HS-27A (cell line): ENCODE measurements at places on chromosomes 2 and 18.
A peak's percentile ranks its signal among the peaks of the same experiment; 100 is the strongest.

DNA sequence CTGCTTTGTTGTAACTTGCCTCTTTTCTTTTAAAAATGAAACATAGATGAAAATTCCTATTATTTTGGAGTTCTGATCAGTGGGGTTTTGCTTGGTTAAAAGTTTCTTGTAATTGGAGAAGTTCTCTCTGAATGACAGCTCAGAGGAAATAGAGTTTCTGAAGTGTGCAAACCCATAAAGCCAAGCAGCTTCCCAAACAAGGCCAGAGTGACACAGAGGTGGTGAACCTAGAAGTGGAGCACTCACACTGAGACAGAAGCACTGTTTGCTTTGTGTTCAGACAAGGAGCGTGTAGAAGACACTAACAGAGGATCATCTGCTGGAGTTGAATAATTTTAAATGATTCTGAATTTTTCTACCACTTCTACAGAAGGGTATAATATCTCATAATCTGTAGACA, 49.2 kb downstream of the FBXO48 start:
- no peak for DNase-seq

GRCh38 chr2:162824304-162824703, 14.3 kb downstream of the KCNH7 start:
- DNase-seq = no peak

DNA sequence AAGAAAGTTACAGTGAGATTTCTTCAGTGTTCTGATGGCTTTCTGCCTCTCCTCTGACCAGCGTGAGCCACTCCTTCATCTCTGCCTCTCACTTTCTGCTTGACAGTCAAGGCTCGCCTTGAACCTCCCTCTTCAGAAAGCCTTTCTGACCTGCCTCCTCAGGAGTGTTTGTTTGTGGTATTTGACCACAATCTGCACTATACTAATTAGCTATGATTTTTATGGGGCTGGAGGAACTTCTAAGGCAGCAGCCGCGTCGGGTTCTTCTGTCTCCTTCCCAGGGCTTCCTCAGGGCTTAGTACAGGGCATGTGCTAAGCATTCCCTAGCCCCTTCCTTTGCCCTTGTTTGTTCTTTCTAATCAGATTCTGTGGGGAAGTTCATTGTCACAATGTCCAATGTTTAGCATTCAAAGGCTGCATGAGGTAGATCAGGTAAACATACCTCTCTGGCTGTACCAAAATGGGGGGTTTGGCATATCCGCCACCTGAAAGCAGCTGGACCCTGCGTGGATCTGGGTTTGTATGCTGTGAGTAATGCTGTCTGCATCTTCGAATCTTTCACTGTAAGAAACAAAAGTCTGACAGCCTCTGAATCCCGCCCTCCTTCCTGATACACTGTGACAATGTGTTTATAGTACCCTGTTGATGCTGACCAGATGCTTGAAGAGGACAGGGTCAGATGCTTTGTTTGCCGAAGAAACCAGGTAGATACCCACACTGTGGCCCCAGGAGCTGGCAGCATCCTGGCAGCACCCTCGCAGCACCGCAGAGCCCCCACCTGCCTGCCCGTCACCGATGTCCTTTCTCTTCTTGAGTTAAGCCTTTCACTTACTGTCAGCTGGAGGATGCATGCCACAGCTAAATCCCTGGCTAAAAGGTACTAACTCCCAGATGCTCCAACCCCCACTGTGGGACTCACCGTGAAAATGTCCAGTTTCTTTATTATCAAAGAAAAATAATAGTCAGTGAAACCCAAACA, 260.8 kb upstream of the HDAC4 start:
- DNase-seq = no peak

DNA sequence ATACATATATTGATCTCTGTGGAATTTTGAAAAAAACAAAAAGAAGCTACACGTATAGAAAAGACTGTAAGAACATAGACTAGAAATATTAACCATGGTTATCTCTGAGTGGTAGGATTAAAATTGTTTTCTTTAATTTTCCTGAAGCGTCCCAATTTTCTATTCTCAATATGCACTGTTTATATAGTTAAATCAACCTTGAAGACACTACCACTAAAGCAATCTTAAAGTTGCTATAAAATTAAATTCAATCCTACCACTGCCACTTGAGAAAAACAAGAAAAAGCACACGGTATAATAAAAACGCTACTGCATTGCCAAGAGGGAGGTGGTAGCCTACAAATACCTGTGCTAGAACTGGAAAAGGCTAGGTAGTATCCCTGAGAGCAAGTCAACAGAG, 47.2 kb downstream of the TRIP12 start:
- no peak for DNase-seq

- no peak for DNase-seq
These were observed 241.0 kb downstream of the GLI2 start for GRCh38 chr2:120976501-120977307.

GRCh38 chr2:48270209-48270608, 259.7 kb upstream of the STON1 start:
- DNase-seq = no peak

GRCh38 chr2:120231974-120232635, 8.9 kb upstream of the TMEM185B start:
- no peak for DNase-seq

- DNase-seq = no peak
These were observed 133.8 kb downstream of the EIPR1 start for GRCh38 chr2:3243804-3244203.

- DNase-seq = peak; percentile 8
These were observed 1559.3 kb upstream of the ZEB2 start for GRCh38 chr2:146079216-146079615.

GRCh38 chr2:236965021-236965840, 120.5 kb upstream of the COPS8 start:
- DNase-seq = no peak

- DNase-seq = no peak
These were observed 12.9 kb downstream of the TTL start for GRCh38 chr2:112494828-112495227.

DNA sequence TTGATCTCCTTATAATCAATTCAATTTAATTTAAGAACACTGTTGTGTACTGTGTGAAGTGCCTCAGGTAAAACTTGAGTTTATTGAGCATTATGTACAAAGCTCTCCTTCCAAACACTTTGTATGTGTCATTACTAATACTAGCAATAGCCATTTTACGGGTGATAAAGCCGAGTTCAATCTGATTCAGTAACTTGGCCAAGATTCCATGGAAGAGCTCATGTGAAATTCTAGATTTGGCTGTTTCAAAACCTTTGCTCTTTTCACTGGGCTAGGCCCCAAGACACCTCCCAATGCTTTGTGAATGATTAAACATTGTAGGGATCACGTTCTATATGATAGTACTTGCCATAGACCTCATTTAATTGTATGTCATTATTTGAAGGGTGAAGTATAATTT, 8.9 kb upstream of the NFE2L2 start:
- no peak for DNase-seq

GRCh38 chr2:186303091-186303490, 183.0 kb upstream of the ZC3H15 start:
- DNase-seq = no peak

- DNase-seq = no peak
These were observed 109.2 kb downstream of the THADA start for GRCh38 chr2:43486603-43487002.

GRCh38 chr18:56569416-56569815, 69.0 kb downstream of the TXNL1 start:
- DNase-seq = no peak

DNA sequence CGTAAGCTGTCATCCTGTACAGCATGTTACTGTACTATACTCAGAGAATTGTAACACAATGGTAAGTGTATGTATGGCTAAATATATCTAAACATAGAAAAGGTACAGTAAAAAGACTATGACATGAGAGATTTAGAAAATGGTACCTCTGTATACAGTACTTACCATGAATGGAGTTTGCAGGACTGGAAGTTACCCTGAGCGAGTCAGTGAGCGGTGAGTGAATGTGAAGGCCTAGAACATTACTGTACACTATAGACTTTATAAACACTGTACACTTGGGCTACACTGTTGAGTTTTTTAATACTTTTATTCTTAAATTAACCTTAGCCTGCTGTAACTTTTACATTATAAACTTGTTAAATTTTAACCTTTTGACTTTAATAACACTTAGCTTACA, 1.5 kb downstream of the DDX18 start:
- DNase-seq = no peak

DNA sequence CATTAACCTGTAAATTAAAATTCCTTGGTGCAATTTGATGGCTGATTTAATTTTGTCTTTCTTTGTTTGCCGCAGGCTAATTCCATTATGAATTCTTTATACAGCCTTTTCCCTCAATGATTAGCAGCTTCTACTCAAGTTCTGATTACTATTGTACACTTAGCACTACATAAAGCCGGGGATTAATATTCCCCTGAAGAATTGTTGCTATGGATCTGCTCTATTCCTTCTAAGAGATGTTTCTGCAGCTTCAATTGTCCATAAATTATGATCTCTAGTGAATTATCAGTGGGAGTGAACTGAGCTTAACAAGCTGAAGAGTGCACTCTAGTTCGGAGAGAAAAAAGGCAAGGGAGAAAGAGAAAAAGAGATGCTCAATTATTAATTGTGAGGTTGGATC, 433.7 kb upstream of the SPRED2 start:
- no peak for DNase-seq

DNA sequence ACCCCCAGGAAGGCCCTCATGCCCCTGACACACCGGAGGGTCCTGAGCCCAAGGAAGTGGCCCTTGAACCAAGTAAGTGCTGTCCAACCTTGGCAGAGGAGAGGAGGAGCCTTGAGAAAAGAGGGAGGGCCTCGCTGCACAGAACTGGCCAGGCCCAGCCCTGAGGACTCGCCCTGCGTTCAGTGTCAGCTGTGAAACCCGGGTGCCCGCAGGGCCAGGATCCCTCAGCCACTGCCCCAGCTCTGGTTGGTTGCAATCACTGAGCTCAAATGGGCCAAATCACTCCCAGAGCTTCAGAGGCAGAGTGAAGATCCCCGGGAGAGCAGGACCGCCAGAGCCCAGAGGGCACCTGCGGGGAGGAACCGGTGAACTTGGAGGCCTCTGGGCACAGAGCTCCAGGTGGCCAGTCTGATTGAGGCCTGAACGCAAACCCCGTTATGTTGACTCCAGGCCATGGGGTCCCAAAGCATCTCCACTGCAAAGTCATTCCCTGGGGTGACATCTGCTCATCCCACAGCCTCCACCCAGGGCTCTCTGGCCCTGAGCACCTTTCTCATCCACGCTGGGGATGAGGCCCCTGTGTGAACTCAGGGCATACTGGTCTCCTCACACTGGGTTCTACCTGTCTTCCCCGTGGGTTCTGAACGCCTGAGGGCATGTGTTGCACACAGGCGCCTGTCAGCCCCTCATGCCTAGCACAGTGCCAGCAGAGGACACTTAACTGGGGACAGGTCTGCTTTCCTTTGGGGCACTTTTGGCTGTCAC, 11.9 kb downstream of the GBX2 start:
- DNase-seq = no peak

GRCh38 chr18:25921677-25922421, 168.6 kb downstream of the SS18 start:
- DNase-seq = peak; percentile 45

DNA sequence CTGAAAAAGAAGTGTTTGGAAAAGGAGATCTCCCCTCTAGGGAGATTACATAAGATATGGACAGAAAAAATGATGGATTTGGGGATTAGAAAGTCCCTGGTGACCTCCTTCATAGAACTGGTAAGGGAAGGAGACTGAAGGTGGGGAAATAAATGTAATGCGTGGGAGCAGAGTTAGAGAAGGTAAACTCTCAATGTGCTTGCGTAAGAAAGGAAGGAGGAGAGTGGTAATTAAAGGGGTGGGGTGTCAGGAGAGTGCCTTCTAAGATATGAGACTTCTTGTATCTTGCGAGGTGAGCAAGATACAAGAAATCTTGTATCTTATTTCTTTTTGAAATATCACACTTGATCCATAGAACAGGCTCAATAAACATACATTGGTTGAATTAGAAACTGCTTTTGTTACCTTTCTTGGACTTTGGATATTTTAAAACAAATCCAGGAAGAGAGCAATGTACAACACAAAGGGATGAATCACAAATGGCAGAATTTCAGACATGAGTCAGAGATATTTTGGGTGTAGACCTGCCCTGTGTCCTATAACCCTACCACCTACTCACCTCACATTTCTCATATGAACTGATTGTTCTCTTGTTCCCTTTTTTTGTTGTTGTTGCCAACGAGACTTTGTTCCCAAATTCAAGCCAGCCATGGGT, 342.4 kb downstream of the INSIG2 start:
- peak; percentile 48 for DNase-seq

GRCh38 chr2:170579511-170579910, 135.6 kb upstream of the SP5 start:
- DNase-seq = no peak

DNA sequence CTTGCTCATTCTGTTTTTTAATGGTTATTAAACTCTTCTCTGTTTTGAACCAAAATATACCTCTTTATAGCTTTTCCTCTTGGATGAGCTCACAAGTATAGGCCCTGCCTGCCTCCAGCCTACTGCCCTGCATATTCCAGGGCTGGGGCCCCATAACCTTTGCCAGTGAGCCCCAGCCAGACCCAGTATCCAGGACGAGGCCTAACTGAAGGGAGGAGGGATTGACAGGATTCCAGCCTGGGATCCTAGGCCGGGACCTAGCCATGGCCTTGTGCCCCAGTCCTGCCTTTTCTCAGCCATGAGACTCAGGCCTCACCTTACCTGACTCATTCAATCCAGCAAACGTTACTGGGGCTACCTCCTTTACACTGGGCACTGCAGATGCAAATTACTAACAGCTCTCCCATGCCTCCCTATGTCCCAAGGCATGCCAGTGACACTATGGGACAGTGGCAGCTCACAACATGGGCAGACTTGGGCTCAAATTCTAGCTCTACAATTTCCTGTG, 159.2 kb downstream of the DDX1 start:
- DNase-seq = no peak

DNA sequence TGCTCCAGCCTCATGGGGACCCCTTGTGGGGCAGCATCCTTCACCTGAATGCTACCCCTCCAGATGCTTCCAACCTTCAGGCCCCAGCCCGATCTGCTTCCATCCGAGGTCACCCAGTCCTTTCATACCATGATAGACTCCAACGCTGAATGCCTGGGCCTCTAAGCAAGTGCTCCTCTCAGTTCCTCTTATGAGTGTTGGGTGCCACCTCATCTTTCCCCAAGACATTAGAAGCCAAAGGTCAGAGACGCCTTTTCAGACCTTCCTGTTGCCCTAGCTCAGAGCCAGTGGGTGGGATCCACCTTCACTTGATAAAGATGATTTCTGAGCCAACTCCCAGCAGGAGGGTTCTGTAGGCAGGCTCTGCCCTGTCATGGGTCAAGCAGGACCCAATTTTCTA, 174.5 kb upstream of the MGAT5 start:
- DNase-seq = no peak

- DNase-seq = no peak
These were observed 35.8 kb downstream of the FAM178B start for GRCh38 chr2:96950381-96951124.

GRCh38 chr2:76472946-76473345, 762.2 kb upstream of the GCFC2 start:
- no peak for DNase-seq
